ENCODE measurements at places on chromosomes 13 and 19.
A peak's percentile ranks its signal among the peaks of the same experiment; 100 is the strongest.

- no peak for DNase-seq
Observed at GRCh38 chr19:38905620-38906019, 5.9 kb downstream of the NFKBIB start.

DNA sequence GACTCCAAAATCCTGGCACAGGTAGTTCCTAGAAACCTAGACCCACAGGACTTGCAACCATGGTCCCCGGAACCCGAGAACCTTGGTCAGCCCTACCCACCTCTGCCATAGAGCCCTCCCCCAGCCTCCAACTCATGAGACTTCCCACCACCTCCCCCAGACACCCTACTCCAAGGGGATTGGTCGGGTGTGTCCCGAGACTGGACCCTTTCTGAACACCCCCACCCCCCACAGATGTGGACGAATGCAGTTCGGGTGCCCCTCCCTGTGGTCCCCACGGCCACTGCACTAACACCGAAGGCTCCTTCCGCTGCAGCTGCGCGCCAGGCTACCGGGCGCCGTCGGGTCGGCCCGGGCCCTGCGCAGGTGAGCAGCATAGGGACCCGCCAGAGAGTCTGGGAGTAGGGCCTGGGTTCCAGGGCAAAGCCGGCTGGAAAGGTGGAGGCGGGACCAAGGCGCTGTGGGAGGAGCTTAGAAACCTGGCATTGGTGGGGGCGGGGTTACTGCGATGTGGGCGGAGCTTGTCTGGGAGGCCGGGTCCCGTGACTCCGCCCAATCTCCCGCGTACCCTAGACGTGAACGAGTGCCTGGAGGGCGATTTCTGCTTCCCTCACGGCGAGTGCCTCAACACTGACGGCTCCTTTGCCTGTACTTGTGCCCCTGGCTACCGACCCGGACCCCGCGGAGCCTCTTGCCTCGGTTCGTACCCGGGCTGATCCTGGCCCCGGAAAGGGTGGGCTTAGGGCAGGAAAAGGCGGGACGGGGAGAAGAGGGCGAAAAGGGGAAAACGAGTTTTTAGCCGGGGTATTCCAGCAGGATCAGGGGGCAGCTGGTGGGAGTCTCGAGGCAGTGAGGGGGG, 11.9 kb downstream of the LTBP4 start:
- DNase-seq: no peak

DNA sequence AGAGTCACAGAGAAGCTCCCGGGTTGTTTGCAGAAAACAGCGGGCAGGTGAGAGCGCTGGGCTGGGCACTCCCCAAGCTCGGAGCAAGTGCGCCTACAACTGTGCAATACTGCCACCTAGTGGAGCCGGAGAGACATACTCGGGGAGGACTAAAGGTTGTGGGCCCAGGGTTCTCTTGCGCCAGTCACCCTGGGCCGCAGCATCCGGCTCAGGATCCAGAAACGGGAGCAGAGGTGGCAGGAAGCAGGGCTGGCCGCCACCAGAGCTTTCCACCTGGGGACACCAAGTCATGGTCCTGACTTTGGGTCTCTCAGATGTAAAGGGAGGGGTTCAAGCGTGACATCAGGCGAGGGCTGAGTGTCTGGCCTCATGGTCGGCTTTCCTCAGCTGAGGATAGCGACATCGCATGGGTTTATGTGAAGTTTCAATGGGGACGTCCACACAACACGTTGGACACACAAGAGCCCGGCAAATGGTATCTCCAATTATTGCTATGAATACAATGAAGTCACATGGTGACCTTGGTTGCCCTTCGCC, 11.2 kb upstream of the KLK4 start:
- DNase-seq: peak; percentile 93

GRCh38 chr13:41710771-41711170, 250.1 kb downstream of the VWA8 start:
- DNase-seq: no peak

GRCh38 chr19:36373638-36374156, 5.3 kb downstream of the ZFP14 start:
- no peak for DNase-seq

GRCh38 chr13:51444922-51445321, 7.9 kb downstream of the INTS6 start:
- no peak for DNase-seq

DNA sequence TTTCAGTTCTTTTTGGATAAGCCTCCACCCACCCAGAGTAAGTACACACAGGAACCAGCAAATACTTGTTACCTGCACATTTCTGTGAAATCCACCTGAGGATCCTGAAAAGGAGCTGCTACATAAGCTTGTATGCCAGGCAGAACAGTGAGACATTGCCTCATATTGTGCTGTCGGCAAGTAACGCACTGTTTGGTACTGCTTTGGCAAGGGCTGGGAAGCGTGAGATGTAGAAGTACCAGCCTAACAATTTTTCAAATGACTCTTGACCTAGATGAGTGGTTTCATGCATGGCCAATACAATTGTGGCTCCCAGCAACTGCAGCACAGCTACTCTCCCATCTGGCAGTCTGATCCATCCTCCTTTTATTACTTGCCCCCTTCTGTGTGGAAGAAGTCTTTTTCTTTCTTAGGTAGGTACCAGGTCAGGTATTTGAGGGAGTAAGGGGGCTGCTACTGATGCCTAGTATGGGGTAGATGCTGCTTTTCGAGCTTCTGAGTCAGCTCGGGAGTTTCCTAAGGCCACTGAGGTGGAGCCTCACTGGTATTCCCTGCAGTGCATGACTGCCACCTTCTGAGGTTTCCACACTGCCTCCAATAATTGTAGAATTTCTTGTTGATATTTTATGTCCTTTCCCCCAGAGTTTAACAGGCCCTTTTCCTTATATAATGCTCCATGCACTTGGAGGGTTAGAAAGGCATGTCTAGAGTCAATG, 52.2 kb downstream of the ZNF737 start:
- DNase-seq: no peak

GRCh38 chr13:71605744-71606143, 261.3 kb downstream of the DACH1 start:
- DNase-seq: no peak

GRCh38 chr19:23222998-23223652, 27.1 kb downstream of the ZNF724 start:
- DNase-seq: no peak

DNA sequence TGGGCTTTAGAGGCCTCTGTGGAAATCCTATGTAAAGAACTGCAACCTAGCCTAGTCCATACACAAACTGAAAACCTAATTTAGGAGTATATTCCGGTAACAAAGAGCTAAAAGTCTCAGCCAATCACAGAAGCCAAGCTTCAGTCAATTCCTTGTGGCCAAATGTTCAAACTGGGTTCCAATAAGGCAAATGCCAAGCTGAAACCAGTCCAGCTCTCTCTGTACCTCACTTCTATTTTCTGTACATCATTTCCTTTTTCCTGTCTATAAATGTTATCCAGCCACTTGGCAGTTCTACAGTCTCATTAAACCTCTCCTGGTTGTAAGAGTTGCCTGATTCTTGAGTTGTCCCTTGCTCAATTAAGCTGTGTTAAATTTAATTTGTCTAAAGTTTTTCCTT, 31.7 kb upstream of the UBL3 start:
- DNase-seq: no peak

- no peak for DNase-seq
Observed at GRCh38 chr13:35160896-35161295, 218.8 kb downstream of the NBEA start.

DNA sequence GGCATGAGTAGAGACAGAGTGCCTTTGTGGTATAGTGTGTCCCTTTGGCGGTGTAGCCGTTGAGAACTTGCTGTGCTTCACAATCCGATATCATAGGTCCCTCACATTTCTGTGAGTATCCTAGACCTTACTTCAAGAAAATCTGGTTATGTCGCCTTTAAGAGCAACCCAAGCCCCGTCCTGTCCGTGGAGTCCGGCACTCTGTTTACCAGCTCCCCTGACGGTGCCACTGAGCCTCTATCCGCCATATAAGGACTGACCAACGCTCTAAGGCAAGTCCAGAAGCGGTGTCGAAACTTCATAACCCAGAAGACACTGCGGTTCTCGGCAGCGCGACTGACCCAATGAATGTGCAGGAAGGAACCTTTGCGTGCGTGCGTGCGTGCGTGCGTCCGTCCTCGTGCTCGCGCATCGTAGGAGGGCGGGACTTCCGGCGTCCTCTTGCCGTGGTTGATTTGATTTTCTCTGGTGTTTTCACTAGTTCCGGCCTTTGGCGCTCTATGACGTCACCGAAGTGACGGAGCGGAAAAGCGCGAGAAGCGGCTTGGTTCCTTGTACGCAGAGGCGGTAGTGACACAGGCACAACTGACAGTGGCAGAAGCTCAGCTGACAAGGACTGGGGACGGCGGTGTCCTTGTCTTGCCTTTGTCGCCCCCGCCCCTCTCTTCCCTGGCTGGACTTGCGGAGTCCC, at the start of the genes TRAPPC2B and ZNF547:
TSS of gene TRAPPC2B (plus strand) at position 555 of the 691 bp plus-strand sequence. CDS start 1,283 bp downstream, outside the sequence.
TSS of gene ZNF547 (plus strand) at position 555 of the 691 bp plus-strand sequence. CDS start 5,005 bp downstream, outside the sequence.
- peak; percentile 99 for DNase-seq

GRCh38 chr13:105971312-105971711, 564.1 kb downstream of the EFNB2 start:
- DNase-seq: no peak

- no peak for DNase-seq
Observed at GRCh38 chr13:84917252-84917878, 881.9 kb downstream of the SLITRK6 start.

DNA sequence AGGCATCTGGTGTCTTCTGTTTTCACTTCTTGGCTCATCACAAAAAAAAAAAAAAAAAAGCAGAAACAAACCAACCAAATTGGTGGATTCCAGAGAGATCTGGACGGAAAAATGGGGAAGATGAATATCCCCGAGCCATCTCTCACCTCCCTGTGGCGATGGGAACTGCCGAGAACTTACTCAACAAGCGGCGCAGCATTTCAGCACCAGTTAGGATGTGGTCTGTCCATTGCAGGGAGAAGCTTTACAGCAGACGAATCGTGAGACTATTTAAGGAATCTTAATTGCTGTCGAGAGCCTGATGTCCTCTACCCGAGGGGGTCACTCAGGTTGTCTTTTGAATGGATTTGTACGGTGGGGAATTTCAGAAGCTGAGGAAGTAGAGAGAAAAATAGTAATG, 17.3 kb upstream of the KDM4B start:
- no peak for DNase-seq

- DNase-seq: peak; percentile 69
Observed at GRCh38 chr19:5292822-5293611, 47.6 kb downstream of the PTPRS start.

GRCh38 chr19:1302533-1303239, 17.0 kb downstream of the EFNA2 start:
- DNase-seq: no peak

DNA sequence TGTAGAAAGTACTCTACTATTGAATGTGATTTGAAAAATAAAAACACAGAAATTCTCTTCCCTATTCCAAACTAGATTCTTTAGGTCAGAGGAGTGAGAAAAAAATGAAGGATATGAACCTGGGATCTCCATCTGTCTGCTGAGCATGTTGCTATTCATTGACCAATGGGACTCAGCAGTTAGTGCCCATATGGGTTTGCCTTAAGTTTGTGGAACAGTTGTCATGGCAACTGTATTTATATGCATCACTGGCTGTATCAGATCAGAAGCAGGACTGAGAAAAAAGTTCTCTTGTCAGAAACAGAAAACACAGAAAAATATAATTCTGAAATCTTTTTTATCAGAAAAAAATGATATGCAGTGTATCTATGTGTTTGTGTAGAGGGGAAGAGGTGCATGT, 73.3 kb upstream of the ATXN8OS start:
- no peak for DNase-seq

GRCh38 chr13:27534981-27535380, 84.6 kb upstream of the MTIF3 start:
- DNase-seq: no peak

DNA sequence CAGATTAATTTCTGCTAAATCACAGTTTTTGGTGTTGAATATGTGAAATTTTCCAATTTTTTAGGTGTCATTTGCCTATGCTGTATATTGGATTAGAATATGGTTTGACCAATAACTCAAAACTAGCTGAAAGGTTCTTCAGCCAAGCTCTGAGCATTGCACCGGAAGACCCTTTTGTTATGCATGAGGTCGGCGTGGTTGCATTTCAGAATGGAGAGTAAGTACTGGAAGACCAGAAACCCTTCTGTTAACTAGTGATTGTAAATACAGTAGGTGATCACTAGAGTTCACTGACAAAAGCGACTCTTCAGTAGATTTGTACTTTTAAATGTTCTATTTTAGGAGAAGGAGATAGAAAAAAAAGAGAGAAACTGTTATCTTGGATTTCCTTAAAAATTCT, 22.3 kb downstream of the CDC16 start:
- DNase-seq: no peak

DNA sequence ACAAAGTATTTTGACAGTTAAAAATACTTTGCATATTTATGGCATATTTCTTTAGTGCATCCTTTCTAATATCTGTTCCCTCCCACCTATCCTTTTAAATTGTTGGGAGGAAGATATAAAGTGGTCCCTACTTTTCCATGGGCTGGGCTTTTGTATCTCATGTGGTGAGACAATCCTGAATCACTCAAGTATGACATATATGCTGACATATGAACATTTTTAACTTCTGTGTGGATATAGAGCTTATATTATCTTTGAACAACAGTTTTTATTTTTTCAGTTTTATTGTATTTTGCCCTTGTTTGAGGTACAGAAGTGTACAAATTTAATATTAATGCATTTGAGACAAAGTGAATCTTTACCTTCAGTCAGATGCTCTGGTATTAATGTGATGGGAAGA, 3.4 kb downstream of the ZMYM2 start:
- no peak for DNase-seq

DNA sequence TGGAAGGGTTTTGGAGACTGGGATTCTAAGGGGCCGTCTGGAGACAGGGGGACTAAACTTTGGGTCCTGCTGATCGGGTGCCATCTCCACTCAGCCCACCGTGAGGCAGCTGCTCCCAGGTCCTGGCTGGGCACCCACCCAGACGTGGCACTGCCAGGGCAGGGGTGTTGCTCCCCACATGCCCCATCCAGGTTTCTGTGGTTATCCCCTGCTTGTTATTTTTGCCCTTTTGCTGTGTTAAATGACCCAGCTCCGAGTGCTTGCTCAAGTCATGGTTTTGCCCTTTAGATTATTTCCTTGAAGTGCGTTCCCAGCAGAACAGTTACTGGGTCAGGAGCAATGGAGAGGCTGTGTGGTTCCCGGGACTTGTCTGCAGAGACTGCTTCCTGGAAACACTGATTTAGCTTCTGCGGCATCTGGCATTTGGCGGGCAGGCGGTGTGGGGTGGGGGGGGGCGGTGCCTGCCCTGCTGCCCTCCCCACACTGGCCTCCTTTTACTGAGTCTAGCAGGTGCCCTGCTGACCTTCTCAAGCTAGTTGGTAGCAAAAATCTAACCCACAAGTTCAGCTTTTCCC, 1.9 kb downstream of the RAB11B start:
- DNase-seq: no peak

- no peak for DNase-seq
Observed at GRCh38 chr13:27176470-27177410, 5.1 kb upstream of the USP12 start.

- DNase-seq: peak; percentile 37
Observed at GRCh38 chr13:46621133-46621532, 68.2 kb downstream of the LRCH1 start.

- no peak for DNase-seq
Observed at GRCh38 chr19:39481676-39482075, 1.0 kb downstream of the TIMM50 start.

GRCh38 chr13:76758257-76758656, 127.9 kb downstream of the KCTD12 start:
- no peak for DNase-seq

GRCh38 chr13:20016649-20017364, 58.3 kb downstream of the ZMYM2 start:
- DNase-seq: no peak
